KBM-7 (cell line): ENCODE measurements at places on chromosomes 1 and 21.

DNA sequence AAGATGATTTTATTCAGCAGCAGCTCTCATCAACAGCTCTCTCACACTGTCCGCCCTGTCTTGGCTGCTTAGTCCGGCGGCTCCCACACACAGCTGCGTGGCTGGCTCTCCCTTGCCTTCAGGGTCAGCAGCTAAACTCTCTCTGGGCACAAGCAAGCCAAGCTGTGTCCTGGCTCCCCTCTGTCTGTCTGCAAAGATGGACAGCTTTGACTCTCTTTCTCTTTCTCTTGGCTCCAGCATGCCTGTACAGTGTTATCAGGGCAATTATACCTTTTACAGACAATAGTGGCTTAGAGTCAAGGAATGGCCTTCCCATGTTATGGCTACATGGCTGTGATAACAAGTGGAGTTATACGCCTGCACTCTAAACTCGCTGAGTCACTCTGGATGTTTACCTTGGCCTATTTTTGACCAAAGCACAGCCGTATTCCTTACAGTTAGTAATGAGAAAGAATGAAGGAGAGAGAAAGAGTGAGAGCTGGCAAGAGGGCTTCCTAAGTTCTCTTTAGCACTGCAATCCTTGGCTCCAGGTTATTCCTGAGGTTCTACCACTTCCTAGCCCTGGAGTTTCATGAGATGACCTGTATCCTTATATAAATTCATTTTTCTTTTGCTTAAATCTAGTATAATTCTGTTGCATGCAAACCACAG, 59.9 kb upstream of the ZSWIM5 start:
- no peak for DNase-seq

- no peak for DNase-seq
These were observed 181.6 kb downstream of the NCAM2 start for GRCh38 chr21:21179619-21180298.

- DNase-seq: peak; percentile 88
These were observed 35.7 kb upstream of the DUSP10 start for GRCh38 chr1:221777431-221778072.

GRCh38 chr1:183416850-183417771, 1.1 kb downstream of the NMNAT2 start:
- DNase-seq: peak; percentile 28

DNA sequence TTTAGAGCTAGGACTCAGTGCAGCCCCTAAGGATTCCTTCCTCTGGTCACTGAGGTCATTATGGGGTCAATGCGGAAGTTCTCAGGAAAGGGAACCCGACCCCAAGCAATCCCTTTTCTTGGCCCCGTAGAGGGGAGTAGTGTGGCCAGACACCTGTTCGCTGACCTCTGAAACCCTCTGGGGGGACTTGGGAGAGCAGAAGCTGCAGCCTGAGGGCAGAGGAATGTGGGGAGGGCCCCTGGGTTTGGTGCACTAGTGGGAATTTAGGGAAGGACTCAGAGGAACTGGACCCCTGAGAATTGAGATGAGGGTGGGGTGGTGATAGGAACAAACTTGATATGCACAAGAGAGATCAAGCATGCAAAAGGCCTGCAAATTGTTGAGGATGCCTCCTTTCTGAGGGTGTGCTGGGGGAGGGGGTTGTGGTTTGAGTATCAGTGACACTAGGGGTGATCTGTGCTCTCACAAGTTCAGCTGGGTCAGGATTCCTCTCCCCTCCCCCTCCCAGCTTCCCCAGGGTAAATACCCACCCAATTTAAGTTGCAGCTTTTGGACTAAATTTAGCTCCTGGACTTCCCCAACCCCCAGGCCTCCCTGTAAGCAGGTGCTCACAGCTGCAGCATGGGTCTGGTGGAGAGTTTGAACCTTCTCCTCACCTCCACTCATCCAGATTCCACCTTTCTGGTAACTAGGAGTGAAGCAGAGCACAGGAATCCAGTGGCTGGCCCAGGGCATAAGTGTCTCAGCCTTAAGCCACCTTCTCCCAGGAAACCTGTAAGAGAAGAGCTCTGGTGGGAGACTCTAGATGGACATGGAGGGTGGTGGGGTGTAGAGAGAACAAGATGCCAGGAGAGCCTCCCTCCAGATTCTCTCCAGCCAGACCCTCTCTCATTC, 13.5 kb downstream of the ADAMTSL4 start:
- peak; percentile 34 for DNase-seq

- DNase-seq: no peak
These were observed 2.4 kb downstream of the CEPT1 start for GRCh38 chr1:111142356-111142975.

- DNase-seq: peak; percentile 23
These were observed 180.3 kb upstream of the DMRTA2 start for GRCh38 chr1:50603274-50604271.

DNA sequence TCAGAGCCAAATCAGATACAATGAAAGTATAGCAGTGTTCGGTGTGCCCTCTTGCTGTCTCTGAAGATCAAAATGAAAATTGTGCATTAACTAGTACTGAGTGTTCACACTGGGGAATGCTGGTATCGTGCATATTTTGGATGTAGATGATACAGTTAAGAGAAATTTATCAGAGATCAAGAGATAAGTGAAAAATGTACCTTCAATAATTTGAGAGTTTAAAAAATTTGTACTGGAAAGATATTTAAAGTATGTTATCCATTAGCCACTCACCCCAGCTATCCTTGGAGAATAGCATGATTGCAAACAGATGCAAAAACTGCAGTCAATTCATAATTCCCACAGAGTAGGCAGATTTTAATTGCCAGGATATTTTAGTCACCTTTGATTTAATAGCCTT, 56.4 kb downstream of the GREM2 start:
- no peak for DNase-seq

- no peak for DNase-seq
These were observed 82.2 kb upstream of the BARHL2 start for GRCh38 chr1:90799326-90799725.

- DNase-seq: no peak
These were observed 450.7 kb upstream of the ZP4 start for GRCh38 chr1:238341395-238341794.

GRCh38 chr21:44687671-44688070, 5.7 kb upstream of the KRTAP12-1 start:
- no peak for DNase-seq

- DNase-seq: no peak
These were observed 1.1 kb downstream of the IGFN1 start for GRCh38 chr1:201191653-201192260.

DNA sequence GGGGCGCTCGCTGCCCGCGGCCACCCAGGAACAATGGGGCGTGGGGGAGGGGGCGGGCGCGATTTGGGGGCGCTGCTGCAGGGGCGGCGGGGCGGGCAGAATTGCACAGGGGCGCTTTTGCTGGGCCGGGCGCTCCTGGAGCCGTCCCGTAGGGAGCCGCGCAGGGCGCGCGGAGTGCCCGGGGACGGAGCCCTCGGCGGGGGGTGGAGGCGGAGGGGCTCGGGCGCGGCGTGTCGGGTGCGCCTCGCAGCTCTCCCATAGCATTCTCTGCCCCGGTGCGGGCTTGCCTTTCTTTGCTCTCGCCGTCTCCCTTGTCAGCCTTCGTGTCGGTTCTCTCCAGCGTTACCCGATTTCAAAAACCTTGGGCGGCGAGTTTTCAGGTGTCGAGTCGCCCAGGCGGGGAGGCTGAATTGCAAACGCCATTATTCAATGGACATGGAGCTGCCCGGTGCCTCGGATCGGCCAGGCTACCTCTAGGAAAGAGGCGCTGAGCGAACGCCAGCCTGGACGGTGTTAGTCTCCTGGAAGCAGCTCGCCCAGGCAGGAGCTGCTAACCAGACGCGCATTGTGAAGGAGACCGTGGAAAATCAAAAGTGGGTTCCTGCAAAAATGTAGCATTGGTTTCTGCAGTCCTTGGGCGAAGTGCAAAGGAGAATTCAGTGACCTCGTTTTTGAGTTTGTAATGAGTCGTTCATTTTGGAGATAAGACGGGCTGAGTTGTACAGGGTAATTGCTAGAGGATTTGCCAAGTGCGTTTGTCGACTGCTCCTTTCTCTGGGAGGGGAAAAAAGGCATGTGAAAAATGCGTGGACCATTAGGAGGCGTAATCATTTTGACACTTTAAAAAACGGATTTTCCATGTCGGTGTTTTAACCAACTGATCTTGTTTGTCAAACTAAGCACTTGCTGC, 626 bp downstream of the CXADR start:
- peak; percentile 50 for DNase-seq

DNA sequence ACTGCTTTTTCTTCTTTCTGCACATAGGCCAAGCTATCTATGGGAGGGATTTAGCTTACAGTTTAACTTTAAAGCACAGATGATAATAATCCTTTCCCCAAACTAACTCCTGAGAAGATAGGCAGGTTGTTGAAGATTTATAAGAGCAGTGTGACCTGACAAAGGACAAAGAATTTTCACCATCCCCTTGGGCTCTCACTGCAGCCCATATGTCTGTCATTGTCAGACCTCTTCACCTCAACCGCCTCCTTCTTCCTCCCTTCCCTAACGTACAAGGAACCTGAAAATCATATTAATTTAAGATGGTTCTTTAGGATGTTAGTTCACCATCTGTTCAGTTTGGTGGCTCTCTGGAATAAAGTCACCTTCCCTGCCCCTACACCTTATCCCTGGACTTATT, 5.0 kb downstream of the RNU1-2 start:
- DNase-seq: no peak

DNA sequence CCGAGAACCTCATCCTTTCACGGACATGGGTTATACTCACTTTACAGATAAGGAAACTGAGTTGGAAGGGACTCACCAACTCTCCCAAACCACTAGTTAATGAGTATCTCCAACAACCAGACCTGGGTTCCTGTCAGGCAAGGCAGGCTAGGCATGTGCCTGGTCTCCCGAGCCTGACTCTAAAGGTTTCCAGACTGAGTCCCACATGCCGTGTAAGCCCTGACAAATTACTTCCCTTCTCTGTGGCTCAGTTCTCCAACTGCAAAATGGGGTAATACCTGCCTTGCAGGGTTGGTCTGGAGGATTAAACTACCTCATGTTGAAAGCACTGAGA, 34.3 kb downstream of the SSBP3 start:
- DNase-seq: no peak

DNA sequence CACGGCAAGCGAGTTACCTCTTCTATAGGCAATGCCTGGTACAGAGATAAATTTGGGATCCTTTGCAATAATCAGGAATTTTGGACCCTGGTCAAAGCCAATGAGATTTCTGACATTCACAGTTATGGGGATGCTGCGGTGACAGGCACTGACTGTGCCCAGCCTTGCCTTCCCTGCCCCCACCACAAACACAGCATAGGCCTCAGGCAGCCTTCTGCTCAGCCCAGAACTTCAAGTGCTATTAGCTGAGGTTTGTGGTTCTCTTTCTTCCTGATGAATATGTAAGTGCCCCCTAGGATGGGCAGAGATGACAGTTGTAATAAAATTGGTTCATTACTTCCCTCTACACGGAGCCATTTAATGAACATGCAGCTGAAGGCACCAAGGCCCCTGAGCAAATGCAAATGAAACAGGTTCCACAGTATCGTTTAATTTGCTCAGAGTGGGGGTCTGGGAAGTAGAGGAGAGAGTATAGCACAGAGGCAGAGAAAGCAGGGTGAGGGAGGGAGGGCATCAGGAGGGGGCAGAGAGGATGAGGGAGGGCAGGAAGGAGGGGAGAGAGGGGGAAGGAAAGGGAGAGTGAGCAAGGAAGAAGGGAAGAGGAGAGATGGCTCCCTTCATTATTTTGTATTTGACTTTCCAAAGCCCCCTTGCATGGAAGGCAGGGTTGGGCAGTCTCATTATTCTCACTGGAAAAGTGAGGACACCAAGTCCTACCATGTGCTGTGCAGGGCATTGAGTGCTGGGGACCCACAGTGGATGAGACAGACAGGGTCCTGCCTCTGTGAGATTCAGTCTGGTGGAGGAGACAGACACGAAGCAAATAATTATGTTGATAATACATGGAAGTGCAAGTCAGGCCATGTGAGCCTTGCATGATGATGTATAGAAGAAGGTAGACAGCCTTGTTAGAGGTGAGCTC, 513.0 kb downstream of the PTPRU start:
- DNase-seq: no peak

DNA sequence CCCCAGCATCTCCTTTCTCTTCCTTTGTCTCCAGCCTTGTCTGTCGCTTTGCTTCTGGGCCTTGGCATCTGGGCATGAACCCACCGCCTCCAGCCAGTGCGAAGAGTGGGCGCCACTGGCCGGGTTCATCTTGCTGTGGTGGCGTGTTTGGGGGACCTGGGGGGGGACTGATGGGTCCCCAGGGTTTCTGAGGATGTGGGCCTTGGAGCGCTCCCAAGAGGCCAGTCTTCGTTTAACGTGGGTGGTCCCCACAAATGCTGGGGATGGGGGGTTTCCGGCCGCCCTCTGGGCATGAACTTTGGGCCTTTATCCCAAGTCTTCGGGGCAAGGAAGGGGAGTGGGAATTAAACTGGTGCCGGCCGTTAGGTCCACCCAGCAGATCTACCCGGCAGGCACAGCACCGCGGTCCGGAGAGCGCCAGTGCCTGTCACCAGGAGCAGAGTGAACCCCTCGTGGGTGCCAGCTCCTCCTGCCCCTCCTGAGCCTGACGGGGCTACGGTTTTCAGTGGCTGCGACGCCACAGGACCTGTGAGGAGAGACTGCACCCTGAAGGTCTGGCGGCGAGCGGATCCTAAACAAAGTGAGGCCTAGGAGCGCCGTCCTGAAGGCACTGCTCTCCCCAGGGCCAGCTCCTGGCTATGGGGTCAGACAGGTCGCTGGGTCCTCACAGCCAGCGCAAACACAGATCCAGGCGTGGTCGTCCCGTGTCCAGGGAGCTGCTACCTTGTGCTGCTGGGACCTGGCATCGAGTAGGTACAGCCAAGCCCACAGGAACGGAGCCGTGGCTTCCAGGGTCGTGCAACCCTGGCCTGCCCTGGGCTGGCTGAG, 12.1 kb upstream of the C1orf174 start:
- no peak for DNase-seq

DNA sequence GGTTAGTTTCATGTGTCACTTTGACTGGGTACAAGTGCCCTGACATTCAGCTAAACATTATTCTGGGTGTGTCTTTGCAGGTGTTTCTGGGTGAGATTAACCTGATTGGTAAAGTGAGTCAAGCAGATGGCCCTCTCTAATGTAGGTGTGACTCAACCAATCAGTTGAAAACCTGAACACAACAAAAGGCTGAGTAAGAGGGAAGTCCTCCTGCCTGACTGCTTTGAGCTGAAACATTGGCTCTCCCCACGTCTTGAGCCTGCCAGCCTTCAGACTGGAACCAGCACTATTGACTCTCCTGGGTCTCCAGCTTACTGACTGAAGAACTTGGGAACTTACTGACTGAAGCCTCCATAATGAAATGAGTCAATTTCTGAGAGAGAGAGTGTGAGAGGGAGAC, 70.0 kb upstream of the C21orf91 start:
- DNase-seq: no peak

DNA sequence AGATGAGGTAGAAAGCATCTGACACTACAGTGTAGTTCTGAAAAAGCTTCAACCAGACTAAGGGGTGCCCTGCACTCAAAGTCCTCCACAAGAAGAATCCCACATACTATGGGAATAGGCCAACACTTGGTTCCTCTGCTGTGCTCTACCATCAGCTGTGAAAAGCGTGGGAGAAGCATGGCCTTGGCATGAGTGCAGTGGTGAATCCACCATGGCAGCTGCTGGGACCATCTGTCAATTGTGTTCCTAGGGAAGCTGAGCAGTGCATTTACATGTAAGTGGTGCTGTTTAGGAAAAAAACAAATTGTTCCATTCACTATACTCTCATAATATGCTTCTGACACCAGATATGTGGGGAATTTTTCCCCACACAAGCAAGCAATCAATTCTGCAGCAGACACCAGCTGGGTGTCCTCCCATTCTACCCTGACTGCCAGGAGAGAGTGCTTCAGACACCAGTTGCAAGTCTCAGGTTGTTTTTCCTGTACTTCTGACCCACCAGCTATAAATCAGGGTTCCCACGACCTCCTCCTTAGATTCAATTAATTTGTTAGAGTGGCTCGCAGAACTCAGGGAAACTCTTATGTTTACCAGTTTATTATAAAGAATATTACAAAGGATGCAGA, 230.8 kb upstream of the CHRM3 start:
- no peak for DNase-seq
